ENCODE measurements at places on chromosomes 3 and 15. TPM values are rescaled to one million over a fixed set of nuclear protein-coding genes. Genes with fewer than 3 reads are reported as not detected.

Gene CYP1A2
- total RNA-seq = not detected

Gene MASP1
- total RNA-seq = 3.2 TPM

Gene FBXW12
- total RNA-seq = not detected

Gene STAC
- 18.1 TPM for total RNA-seq

Gene SUSD5
- total RNA-seq = 3.3 TPM

Gene CACNA2D2
- total RNA-seq = 14.1 TPM

Gene NFKBIZ
- total RNA-seq = 24.5 TPM

Gene SIDT1
- not detected for total RNA-seq

Gene TP63
- total RNA-seq = not detected

GRCh38 chr3:47293822-47294221 lies 11.1 kb downstream of the KLHL18 start:
- no peak for DNase-seq

DNA sequence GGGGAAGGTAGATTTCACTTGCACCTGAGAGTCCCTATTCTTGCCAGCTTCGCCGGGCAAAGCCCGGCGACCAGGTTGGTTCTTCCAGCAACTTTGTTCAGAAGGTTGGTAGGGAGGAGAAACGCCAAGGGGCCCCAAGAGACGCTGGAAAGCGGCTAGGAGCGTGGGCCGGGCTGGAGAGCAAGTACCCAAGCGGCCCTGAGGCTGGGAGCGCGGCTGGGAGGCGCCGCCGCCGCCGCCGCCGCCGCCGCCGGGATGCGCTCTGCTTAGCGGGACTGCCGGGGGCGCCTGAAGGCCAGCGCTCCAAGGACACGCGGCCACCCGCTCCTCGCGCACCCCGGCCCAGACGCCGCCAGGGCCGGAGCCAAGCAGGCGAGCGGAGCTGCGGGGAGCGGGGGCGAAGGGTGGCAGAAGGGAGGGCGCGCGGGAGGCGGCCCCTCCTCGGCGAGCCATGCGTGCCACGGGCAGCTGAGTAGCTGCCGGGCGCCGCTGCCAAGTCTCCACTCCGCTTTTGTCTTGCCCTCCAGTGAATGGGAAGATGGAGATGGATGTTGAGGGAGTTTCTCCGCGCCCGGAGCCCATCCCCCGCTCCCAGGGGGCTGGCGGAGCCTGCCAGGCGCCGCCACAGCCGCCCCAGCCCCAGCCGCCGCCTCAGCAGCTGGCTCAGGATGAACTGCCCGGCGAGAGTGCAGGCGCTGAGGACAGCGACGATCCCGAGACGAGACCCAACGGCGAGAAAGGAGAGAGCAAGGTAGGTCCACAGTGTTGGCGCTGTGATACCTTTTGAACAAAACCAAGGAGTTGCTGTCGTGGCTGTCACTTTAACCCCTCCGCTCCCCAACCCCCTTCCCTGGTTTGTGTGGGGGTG lies 227.4 kb upstream of the AZI2 start:
- DNase-seq = peak; percentile 84

GRCh38 chr3:184005941-184006507 lies 11.7 kb downstream of the ABCC5 start:
- DNase-seq = no peak

GRCh38 chr3:141410846-141411245 lies 42.5 kb downstream of the ZBTB38 start:
- no peak for DNase-seq

DNA sequence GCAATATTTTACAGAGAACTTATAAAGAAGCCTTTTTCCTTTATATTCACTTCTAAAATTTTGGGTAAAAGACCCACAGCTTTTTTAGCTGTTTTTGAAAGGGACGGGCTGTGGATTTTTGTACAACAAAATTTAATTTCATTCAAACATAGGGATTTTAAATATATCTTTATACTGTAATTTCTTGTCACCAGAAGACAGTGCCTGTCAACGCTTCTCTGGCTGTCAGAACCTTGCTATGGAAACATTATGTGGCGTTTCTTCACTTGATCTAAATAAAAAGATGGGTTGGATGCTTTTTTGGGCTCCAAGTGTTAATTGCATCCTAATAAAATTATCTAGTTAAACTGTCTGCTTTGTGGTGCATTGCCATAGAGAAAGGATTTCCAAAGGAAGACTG lies 635.6 kb upstream of the ALCAM start:
- no peak for DNase-seq

GRCh38 chr15:90838139-90838538 lies 30.2 kb upstream of the FURIN start:
- no peak for DNase-seq

DNA sequence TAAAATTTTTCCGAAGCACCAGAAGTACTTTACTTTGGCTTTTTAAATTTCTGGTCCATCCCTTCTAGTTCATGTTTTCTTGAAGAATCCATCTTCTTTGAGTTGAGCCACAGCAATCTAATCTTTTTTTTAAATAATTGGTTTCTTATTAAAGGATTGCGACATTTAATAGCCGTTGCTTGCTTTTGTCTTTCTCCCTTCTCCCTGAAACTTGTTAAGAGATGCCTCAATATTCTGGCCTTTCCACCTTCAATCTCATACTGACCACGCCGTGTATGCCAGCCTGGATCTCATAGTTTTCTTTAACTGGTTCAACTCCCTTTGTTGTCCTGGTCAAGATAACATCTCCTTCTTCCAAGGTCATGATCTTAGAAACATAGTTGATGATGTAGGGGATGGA lies 18.4 kb upstream of the RPLP1 start:
- DNase-seq = no peak

DNA sequence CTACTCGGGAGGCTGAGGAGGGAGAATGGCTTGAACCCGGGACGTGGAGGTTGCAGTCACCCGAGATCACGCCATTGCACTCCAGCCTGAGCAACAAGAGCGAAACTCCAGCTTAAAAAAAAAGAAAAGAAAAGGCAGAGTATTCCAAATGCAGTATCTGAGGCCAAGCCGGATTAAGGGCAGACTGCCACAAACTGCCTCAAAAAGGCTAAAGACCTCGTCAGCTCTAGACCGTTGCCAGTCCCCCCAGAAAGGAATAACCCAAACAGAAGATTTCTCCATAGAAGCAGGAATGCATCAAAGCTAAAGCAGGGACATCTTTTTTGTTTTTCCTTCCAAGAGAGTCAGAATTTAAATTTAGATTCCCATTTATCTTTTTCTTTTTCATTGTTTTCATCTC lies 72.9 kb downstream of the TM4SF4 start:
- no peak for DNase-seq

GRCh38 chr3:50617911-50618481 lies 1.0 kb downstream of the MAPKAPK3 start:
- no peak for DNase-seq

- DNase-seq = peak; percentile 64
Observed at GRCh38 chr15:75348034-75348561, 1.3 kb downstream of the NEIL1 start.

GRCh38 chr3:147408188-147409100 lies 721 bp upstream of the ZIC1 start:
- no peak for DNase-seq

DNA sequence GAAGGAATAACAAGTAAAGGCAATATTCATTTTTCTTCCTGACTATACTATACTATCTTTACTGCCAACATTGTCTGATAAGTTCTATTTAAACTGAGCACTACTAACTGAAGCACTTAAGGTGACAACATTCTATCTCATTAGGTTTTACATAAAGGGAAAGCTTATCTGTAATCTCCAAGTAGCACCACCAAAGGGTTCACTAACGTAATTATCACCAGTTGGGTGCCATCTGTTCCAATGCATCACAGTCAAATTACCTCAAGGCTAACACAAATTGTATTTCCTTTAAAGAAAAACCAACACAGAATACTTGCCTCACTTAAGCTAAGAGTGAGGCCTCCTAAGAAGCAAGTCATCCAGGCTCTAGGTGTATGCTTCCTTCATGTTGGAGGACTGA lies 453.8 kb downstream of the RAP2B start:
- DNase-seq = no peak

DNA sequence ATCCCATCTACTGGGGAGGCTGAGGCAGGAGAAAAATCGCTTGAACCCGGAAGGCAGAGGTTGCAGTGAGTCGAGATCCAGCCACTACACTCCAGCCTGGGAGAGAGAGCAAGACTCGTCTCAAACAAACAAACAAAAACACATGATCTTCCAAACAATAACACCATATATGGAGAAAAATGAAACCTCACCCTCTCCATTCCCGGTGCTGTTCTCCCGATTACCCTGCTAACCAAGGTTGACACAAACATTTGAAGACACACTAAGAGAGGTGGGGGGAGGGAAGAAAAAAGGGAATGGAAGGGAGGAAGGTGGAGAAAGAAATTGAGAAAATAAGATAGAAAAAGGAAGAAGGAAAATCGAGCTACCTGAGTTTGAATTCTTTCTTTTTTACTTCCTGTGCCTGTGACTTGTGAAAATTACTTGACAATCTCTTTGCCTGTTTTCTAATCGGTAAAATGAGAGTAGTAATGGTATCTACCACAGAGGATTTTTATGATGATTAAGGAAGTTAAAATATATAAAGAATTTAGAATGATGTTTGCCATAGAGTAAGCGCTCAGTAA lies 1.1 kb upstream of the PLSCR2 start:
- no peak for DNase-seq

GRCh38 chr15:39934397-39935071 lies 619 bp downstream of the EIF2AK4 start:
- DNase-seq = no peak

- DNase-seq = no peak
Observed at GRCh38 chr15:84955089-84955848, 26.4 kb upstream of the PDE8A start.

- no peak for DNase-seq
Observed at GRCh38 chr3:48084929-48085328, 68.7 kb upstream of the MAP4 start.

GRCh38 chr3:138253609-138254008 lies 66.5 kb downstream of the ARMC8 start:
- no peak for DNase-seq
